ENCODE measurements at places on chromosomes 7 and 10.

DNA sequence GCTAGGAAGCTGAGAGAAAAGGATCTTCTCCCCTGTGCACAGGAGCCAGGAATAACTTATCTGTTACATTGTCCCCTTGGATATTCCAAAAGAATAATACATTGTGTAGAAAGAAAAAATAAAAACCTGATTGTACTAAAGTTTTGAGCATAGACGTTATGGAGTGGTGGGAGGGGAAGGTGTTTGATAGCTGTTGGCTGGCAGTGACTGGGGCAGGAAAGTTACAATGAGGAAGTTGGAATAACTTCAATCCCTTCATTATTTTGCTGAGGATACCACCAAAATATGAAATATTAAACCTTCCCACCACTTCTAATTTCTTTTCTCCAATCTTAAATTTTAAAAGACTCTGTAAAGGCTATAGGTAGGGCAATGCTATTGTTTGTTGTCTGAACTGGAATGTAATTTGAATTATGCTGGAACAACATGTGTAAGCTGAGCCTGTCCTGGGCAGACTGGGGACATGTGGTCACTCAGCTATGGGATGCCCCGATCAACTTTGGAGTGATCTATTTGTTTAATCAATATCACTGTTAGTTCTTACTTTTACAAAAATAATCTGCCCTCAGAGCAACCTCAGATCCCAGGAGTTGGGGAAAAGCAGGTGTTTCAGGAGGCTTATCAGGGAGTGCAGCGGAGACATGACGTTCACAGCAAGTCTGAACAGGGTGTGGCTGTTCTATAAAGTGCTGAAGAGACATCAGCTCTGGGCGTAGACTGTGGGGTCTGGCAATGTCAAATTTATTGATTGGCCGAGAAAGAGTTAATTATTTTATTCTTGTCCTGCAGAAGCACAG, 20.8 kb downstream of the CYP3A43 start:
- no peak for DNase-seq

DNA sequence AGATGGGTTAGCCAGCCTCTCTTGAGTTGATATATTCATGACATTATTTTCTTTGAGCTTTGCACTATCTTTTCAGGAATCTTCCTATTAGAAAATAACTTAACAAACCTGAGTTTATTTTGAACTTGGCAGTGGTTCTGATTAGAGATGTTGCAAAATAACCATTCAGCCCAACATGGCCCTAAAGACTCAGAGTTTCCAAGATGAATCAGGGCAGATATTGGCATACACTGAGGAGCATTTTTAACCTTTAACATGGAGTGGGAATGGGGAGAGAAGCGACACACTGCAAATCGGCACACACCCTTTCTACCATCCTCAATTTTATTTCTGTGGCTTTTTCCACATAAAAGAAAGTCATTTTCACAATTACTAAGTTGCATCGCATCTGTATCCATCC, 190.8 kb downstream of the TRIL start:
- no peak for DNase-seq

DNA sequence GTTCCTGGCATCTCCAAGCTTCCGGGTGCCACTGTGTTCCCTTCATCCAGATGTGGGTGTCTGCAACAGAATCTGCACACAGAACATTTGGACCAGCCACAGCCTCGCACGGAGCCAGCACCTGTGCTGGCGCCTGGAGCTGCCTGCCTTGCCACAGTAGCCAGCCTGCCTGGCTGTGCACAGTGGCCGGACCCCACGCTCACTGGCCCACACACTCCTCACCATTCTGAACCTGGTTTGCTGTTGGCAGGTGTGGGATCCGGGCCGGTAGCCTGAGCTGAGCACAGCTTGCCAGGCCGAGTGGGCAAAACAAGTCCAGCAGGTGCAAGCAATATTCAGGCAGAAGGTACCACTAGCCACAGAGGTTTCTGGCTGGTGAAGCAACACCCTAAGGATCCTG, 7.6 kb upstream of the KLHL7 start:
- no peak for DNase-seq

DNA sequence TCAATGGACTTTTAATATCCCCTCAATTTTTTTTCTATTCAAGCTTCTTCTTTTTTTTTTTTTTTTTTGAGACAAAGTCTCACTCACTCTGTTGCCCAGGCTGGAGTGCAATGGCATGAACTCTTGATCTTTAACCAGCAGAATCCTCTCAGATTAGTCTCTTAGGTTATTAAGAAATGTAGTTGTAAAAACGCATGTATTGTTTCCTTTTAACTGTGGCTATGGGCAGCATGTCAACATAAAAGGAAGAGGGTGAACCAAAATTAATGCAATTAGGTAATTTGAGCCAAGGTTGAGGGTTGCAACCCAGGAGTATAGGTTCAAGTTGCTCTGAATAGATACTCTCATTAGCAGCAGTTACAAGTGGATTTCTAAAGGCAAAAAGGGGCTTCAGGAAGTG, 4.3 kb upstream of the GSTO1 start:
- no peak for DNase-seq

DNA sequence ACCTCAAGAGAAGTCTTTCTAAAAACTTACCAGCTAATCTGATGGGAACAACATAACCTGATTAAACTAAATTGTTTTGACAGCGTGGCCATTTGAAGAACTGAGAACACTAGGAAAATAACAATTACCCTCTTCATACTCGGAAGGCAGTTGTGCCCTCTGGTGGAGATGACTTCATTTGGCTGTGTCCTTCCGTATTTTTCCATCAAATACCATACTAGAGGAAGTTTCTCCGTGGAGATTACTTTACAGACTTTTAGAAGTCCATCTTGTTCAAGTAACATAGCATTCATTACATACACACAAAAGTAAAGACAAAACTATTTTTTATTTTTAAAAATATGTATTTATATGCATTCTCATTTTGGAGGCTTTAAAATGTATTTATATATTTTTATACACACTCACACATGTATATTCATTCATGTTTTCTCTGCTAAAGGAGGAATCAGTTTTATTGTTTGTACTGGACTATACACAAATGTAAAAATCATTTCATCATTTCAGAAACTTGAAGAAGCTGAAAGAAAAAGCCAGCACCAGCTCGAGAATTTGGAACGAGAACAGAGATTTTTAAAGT, 25.2 kb downstream of the SMNDC1 start:
- peak; percentile 73 for DNase-seq

- DNase-seq: peak; percentile 70
These were observed 71.8 kb upstream of the PIK3CG start for GRCh38 chr7:106793015-106793975.

DNA sequence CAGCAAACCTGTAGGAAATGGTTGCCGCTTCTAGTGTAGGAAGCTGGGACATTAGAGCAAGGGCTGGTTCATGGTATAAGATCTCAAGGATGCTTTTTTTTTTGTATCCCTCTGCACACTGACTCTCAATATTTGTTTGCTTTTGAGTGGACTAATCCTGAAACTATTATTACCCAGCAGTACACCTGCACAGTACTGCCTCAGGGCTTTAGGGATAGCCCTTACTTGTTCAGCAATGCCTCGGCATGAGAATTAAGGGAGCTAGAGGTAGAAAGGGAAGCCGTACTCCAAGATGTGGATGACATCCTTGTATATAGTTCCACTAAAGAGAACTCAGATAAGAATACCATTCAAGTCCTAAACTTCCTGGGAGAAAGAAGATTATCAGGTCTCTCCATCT, 70.5 kb downstream of the COPG2 start:
- DNase-seq: no peak

GRCh38 chr7:121083790-121084251, 95.3 kb downstream of the CPED1 start:
- no peak for DNase-seq

DNA sequence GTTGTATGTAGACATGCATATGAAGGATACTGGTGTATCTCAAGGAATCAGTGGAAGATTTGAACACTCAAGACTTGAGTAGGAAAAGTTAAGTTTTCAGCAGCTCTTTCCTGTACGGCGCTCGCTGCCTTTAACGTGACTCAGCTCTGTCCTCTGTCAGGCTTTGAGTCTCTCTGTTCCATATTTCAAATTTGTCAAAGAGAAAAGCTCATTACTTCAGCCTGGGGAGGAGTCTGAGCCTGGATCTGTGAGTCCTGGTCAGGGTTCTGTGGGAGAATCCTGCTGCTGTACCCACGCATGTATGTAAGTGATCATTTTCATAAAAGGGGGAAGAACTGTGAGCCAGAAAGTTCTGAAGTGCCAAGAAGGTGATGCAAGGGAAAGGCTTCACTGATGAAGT, 13.8 kb upstream of the MPP7 start:
- no peak for DNase-seq

DNA sequence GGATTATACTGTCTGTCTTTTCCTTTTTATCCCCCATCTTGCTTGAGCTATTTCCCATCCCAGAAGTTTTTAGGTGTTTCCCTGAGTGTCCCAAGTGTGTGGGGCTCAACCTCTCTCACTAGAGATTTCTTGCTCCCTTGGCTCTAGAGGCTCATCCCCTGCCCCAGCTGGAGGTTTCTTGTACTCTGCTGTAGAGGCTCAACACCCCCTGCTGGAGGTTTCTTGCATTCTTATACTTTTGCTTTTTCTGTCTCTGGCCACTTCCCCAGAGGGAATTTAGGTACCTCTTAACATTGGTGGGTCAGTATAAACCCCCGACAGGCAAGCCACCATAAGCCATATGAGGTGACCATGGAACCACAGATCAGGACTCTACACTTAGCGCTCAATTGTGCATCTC, 114.2 kb upstream of the FAM3C start:
- DNase-seq: peak; percentile 24

GRCh38 chr10:4046030-4046429, 261.0 kb upstream of the KLF6 start:
- no peak for DNase-seq

DNA sequence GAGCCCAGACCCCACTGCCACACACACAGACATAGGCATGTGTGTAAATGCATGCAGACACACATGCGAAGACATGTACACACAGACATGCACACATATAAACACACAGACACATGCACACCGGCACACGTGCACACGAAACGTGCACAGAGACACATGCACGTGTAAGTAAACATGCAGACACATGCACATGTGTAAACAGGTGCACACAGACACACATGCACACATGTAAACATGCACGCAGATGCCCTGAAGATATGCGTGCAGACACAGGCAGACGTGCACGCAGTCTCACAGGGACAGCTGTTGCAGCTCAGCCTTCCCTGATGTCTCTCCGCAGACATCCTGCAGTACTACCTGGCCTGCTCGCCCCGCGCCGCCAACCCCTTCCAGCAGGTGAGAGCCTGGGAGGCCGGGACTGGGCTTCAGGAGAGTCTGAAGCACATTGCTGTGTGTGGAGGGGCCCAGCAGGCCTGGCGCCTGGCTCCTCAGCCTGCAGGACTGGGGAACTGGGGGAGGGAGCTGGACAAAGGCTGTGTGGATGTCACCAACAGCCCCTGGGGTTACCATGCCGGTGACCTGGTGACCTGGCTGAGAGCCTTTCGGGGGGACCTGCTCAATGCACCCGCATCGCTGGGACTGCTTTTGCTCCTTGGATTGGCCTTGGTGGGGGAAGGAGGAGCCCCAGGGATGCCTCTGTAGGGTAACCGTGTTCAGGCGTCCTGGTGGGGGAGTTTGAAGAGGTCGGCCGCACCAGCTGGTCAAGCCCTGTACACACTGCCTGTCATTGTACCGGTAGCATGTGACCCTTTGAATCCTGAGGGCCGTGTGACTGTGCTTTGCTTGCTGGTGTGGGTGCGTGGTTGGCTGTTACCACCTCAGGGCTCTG, 20.3 kb downstream of the TTYH3 start:
- DNase-seq: no peak

DNA sequence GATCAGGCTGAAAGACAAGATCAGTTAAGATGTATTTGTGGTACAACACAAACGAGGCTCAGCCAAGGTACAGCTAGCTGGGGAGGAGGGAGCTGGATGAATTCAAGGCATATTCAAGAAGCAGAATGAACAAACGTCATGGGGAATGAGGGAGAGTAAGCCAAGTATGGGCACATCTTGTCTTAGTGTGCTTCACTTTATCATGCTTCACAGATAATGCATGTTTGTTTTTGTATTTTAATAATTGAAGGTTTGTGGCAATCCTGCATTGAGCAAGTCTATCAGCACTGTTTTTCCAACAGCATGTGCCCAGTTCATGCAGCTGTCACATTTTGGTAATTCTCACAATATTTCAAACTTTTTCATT, 135.4 kb downstream of the HIBADH start:
- no peak for DNase-seq

- no peak for DNase-seq
These were observed 70.2 kb upstream of the PPP2R2D start for GRCh38 chr10:131830446-131831130.

DNA sequence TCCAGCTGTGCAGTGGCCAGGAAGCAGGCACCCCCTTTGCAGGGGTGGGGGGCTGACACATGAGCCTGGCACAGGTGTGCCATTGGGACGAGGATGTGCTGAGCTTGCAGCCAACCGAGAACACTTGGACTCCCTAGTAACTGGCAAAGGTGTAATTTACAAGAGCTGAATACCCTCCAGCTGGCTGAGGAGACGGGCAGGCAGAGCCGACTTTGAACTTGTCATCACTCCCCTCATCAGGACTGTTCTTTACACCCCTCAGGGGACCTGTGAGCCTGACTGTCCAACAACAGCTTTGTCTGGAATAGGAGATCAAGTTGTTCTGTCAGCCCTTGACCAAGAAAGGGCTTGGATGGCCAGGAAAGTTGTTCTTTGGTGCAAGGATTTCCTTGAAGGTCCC, 61.2 kb downstream of the CDH23 start:
- no peak for DNase-seq

DNA sequence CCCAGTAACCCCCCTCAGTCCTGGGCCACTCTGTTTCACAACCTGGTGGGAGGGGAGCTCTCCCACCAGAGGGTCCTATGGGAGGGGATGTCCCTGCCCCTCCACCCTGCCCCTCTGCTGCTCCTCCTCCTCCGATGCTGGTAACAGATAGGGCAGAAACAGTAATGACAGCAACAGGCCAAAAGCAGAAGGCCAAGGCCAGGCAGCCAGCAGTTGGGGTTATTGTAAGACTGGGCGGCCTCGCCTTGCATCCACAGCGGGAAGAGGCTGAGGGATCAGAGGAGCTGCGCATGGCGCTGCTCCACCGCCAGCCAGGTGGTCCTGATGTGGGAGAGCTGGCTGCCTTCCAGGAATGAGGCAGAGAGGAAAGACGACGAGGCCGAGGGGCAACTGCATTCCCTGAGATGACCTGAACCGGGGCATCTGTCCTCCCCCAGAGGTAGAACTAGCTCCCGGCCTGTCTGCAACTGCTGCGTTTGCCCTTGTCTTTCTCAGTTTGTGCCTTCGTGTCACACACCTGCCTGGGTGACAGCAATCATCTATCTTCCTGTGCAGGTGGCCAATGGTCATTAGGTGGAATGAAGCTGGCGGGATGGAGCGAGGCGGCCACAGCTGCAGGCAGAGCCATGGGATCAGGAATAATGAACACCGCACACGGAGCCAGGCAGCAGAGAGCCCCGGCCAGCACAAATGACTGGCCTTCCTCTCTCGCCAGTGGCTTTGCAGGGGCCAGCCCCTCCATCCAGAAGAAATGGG, 54.0 kb upstream of the CACUL1 start:
- no peak for DNase-seq

All from OCI-LY7 (cell line).